ENCODE measurements at places on chromosomes 5 and 9. TPM values are rescaled to one million over a fixed set of nuclear protein-coding genes. Genes with fewer than 3 reads are reported as not detected.

GRCh38 chr9:137564817-137565411, 13.2 kb downstream of the MRPL41 start:
- no peaks in the 10 kb centered on the region for H3K4me1 ChIP-seq
- H3K27ac ChIP-seq = no peak overlapping the region
- H3K27me3 ChIP-seq = no peaks in the 10 kb centered on the region
- no peak for DNase-seq

The CFAP157 gene
- total RNA-seq = not detected

GRCh38 chr5:65255294-65255693, 226.4 kb downstream of the ADAMTS6 start:
- no peak for DNase-seq
- H3K4me1 ChIP-seq = no peaks in the 10 kb centered on the region
- H3K27me3 ChIP-seq = no peaks in the 10 kb centered on the region
- H3K4me3 ChIP-seq = no peak overlapping the region
- peaks cover 8% of the 10 kb centered on the region for H3K36me3 ChIP-seq
- H3K27ac ChIP-seq = no peak overlapping the region

DNA sequence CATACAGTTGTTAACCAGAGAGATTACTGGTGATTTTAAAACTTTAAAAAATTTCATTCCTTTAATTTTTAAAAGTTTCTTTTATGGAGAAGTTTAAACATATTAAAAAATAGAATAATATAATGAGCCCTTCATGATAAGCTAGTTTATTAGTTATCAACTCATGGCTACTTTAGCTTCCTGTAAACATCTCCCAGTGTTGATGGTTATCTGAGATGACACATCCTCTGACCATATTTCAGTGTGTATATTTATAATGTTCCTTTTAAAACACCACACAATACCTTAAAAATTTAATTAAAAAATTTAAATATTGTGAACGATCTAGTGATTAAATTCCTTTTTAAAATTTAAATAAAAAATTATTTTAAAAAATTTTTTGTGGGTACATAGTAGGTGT, 74.1 kb downstream of the IPO11 start:
- no peak for DNase-seq
- no peak overlapping the region for H3K27ac ChIP-seq
- peaks cover 13% of the 10 kb centered on the region for H3K36me3 ChIP-seq

DNA sequence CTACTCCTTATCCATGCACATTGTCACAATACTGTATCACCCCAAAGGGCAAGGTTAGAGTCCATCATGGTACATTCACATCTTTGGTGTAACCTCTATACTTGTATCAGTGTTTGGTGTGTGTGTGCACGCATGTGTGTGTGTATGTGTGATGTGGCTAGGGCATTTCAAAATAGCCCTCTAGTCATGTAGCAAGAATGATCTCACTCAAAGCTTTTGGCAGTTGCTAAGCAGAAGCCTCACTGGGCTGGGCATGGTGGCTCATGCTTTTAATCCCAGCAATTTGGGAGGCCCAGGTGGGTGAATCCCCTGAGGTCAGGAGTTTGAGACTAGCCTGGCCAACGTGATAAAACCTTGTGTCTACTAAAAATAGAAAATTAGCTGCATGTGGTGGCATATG, 245.3 kb downstream of the ADGRV1 start:
- no peak for DNase-seq
- no peak overlapping the region for H3K4me3 ChIP-seq
- peaks cover under 1% of the 10 kb centered on the region for H3K36me3 ChIP-seq
- no peak overlapping the region for H3K27ac ChIP-seq

DNA sequence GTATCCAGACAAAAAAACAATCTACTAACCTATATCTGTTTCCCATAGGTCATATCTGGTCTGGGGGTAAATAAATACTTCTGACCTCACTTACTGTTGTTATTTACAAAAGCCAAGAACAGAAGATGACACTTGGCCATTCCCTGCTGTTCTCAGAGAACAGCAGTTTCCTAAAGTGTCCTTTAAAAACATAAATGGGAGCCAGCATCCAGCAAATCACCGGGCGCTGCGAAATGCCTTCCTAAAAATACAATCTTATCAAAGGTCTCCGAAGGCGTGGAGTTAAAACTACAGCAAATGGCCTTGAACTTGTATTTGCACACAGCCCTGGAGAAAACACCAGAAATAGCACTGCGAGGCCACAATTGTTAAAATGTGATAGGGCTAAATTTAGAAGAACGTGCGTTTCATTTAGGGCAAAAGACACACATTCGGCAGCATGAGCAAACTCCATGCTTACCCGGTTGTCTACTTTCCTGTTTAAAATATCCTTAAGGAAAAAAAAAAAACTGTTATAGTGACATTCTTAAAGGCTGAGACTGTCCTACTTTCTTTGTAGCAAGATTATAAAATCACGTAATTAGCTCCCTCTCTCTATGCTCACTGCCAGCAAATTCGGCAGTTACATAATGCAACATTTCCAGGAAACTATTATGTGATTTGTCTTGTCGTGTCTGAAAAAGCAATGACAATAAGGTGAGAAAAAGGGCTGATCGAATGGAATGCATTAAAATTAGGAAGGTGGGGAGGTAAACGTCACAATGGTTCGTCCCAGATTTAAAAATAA, 1.5 kb downstream of the NFIL3 start:
- peaks cover 53% of the 10 kb centered on the region for H3K4me1 ChIP-seq
- H3K27ac ChIP-seq = peak overlapping the region; percentile 51
- H3K4me3 ChIP-seq = peak overlapping the region; percentile 99
- H3K36me3 ChIP-seq = peaks cover 8% of the 10 kb centered on the region

- H3K27me3 ChIP-seq = no peaks in the 10 kb centered on the region
- no peak for DNase-seq
- no peak overlapping the region for H3K27ac ChIP-seq
- H3K4me1 ChIP-seq = no peaks in the 10 kb centered on the region
- no peak overlapping the region for H3K4me3 ChIP-seq
Measured at GRCh38 chr9:95962936-95963335, 87.4 kb downstream of the ERCC6L2 start.

The SV2C gene
- total RNA-seq = not detected

GRCh38 chr5:169534311-169534880, 49.2 kb upstream of the SPDL1 start:
- no peaks in the 10 kb centered on the region for H3K36me3 ChIP-seq
- H3K27ac ChIP-seq = no peak overlapping the region
- no peaks in the 10 kb centered on the region for H3K4me1 ChIP-seq
- no peak for DNase-seq

GRCh38 chr5:171031977-171032376, 170.2 kb downstream of the RANBP17 start:
- H3K4me1 ChIP-seq = no peaks in the 10 kb centered on the region
- DNase-seq = no peak
- no peak overlapping the region for H3K4me3 ChIP-seq
- H3K27ac ChIP-seq = no peak overlapping the region
- H3K27me3 ChIP-seq = peaks cover 6% of the 10 kb centered on the region
- H3K36me3 ChIP-seq = no peaks in the 10 kb centered on the region

GRCh38 chr9:971901-972500, 4.5 kb upstream of the DMRT3 start:
- peaks cover 92% of the 10 kb centered on the region for H3K27me3 ChIP-seq
- peaks cover 21% of the 10 kb centered on the region for H3K4me1 ChIP-seq
- no peak for DNase-seq
- peaks cover 2% of the 10 kb centered on the region for H3K36me3 ChIP-seq
- no peak overlapping the region for H3K27ac ChIP-seq
- H3K4me3 ChIP-seq = peak overlapping the region; percentile 42

The FOXD4L5 gene
- not detected for total RNA-seq

DNA sequence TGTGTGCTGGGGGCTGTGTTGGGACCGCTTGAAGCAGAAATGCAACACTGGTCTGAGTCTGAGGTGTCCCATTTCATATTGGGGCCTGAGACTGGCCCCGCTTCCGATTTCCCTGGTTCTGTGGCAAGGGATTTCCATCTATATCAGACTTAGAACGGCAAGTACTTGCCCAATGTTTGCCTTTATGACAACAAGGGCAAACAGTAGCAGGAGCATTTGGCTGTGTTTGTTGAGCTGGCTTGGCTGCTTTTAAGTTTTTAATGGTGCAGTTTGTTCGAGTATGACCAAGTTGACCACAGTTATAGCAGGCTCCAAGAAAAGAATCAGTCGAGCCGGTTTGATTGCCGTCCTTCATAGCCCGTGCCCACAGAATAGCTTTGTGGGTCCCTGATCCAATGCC, 17.0 kb downstream of the HSDL2 start:
- H3K36me3 ChIP-seq = peaks cover 19% of the 10 kb centered on the region
- DNase-seq = no peak
- H3K27me3 ChIP-seq = no peaks in the 10 kb centered on the region

The CSF1R gene
- total RNA-seq = not detected

DNA sequence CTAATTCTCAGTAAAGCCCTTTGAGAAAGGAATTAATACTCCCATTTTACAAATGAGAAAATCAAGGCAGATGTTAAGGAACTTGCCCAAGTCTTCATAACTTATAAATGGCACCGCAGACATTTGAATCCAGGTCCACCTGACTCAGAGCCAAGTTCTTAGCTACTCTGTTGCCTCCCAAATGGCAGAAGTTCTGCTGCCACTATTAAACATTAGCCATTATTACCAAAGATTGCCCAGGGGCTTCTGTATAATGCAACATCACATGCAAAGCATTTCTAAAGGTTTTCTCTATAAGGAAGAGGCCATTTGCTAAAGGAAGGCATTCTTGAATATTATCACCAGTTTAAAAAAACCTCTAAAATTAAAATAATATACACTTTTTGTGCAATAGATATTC, 28.3 kb downstream of the TPD52L3 start:
- DNase-seq = no peak
- H3K27me3 ChIP-seq = peaks cover 10% of the 10 kb centered on the region
- H3K27ac ChIP-seq = no peak overlapping the region
- H3K4me1 ChIP-seq = peaks cover 6% of the 10 kb centered on the region

DNA sequence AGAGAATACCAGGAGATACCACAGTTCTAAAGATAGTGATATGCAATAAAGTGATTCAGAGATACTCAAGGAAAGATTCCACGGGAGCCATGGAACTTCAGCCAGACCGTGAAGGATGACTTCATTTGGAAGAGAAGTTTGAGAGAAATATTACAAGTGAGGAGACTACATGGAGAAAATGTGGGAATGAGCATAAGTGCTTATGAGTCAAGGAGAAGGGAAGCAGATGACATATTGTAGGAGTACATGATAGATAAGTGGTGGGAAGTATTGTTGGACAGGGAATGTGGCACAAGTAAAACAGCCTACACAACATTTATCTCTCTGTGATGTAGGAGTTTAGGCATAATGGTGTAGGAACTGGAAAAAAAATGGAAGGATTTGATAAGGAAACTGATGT, 122.1 kb upstream of the FBXL17 start:
- H3K27me3 ChIP-seq = peaks cover 4% of the 10 kb centered on the region
- DNase-seq = no peak
- H3K4me1 ChIP-seq = no peaks in the 10 kb centered on the region
- H3K4me3 ChIP-seq = no peak overlapping the region
- no peak overlapping the region for H3K27ac ChIP-seq

GRCh38 chr5:33035851-33036527, 324.9 kb downstream of the NPR3 start:
- DNase-seq = no peak
- no peak overlapping the region for H3K27ac ChIP-seq
- no peaks in the 10 kb centered on the region for H3K36me3 ChIP-seq
- no peak overlapping the region for H3K4me3 ChIP-seq
- no peaks in the 10 kb centered on the region for H3K27me3 ChIP-seq

The CCDC192 gene
- total RNA-seq = not detected

DNA sequence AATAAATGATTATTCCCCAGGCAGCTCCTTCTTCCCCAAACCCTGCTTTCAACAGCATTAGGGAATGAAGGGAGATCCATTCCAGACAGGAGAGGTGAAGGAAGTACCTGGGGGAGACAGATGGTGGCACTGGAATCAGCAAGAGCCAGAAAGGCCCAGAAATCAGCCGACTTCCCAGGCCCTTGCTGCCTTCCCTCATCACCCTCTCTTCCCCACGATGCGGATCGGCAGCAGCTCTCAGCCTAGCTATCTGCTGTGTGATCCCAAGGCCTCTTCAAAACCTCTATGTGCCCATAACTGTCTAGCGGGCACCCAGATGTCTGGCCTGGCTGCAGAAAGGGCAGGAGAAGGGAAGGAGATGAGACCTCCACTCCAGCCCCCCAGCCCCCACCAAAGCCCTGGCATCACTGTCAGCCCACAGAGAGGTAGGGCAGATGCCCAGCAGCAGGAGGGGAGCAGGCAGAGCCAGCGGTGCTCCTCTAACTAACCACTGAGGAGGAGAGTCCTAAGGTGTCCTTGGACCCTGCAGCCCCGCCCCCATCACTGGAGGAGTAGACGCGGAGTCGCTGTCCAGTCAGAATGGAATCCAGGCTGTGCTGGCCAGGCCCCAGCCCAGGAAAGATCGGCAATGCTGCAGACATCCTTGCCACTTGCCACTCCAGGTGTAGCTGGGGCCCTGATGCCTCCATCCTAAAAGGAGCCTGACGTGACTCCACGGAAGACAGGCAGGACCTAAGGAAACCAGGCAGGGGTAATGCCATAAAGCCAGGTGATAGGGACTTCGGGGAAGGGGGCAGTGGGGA, 12.7 kb downstream of the CNTFR start:
- peaks cover 67% of the 10 kb centered on the region for H3K27me3 ChIP-seq
- H3K4me3 ChIP-seq = no peak overlapping the region
- H3K4me1 ChIP-seq = peaks cover 3% of the 10 kb centered on the region
- H3K36me3 ChIP-seq = no peaks in the 10 kb centered on the region

DNA sequence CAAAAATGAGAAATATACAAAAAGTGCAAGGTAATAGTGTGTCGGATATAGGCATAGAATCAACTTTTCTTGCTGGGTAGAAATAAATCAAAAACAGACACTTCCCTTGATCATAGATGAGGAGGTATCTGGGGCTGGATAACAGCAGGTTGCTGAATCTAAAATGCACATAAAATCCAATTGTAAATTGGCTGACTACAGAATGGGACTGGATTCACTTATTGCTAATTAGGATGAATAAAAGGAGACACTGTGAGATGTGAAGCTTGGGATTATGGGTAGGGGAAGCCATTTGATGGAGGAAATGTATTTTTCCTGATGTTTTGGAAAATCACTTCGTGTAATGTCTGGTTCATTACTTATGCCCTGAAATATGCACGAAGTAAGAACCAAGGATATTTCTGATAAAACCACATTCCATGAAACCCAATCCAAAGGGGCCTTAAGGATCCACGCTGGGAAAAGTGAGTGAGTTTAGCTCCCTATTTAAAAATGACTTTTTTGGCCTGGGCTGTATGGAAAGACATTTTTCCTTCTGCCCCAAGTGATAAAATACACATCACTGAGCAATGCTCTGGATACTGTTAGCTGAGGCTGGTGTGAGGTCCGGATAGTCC, 136.1 kb downstream of the MARCHF11 start:
- H3K36me3 ChIP-seq = no peaks in the 10 kb centered on the region
- DNase-seq = no peak
- no peaks in the 10 kb centered on the region for H3K4me1 ChIP-seq
- H3K4me3 ChIP-seq = no peak overlapping the region
- H3K27me3 ChIP-seq = no peaks in the 10 kb centered on the region

GRCh38 chr5:18311266-18311665, 677.0 kb downstream of the TAF11L14 start:
- DNase-seq = no peak
- H3K4me1 ChIP-seq = no peaks in the 10 kb centered on the region
- H3K4me3 ChIP-seq = no peak overlapping the region
- no peaks in the 10 kb centered on the region for H3K27me3 ChIP-seq
- H3K36me3 ChIP-seq = no peaks in the 10 kb centered on the region
- H3K27ac ChIP-seq = no peak overlapping the region

Measured in activated naive CD8-positive, alpha-beta T cell treated with anti-CD3 and anti-CD28 coated beads for 36 hours (primary cell).